ENCODE measurements at places on chromosomes 3 and 15.

GRCh38 chr15:67072958-67073357 is 7.6 kb downstream of the SMAD3 start:
- no peak for DNase-seq

GRCh38 chr3:151305060-151305774 is 11.4 kb downstream of the GPR87 start:
- DNase-seq = no peak

- DNase-seq = no peak
These were observed 1.8 kb upstream of the ZBTB38 start for GRCh38 chr3:141366285-141367037.

DNA sequence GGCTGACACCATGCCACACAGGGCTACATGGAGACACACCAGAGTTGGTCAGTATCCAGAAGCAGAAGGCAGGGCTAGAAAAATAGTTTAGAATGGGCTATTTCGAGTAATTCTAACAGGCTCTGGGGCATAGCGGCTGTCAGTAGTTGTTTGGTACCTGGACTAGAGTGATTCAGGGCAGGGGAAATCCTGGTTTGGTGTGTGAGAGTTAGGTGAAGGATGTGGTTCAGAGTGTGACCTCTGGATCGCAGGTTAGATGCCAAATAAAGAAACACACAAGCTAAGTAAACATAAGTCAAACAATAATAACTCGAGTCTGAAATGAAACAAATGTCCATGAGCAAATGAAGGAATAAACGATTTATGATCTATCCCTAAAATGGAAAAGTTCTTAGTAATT is 31.5 kb downstream of the CNTN3 start:
- no peak for DNase-seq

GRCh38 chr3:125085166-125085565 is 29.4 kb upstream of the HEG1 start:
- DNase-seq = no peak

GRCh38 chr15:92273723-92274122 is 120.0 kb upstream of the ST8SIA2 start:
- no peak for DNase-seq

DNA sequence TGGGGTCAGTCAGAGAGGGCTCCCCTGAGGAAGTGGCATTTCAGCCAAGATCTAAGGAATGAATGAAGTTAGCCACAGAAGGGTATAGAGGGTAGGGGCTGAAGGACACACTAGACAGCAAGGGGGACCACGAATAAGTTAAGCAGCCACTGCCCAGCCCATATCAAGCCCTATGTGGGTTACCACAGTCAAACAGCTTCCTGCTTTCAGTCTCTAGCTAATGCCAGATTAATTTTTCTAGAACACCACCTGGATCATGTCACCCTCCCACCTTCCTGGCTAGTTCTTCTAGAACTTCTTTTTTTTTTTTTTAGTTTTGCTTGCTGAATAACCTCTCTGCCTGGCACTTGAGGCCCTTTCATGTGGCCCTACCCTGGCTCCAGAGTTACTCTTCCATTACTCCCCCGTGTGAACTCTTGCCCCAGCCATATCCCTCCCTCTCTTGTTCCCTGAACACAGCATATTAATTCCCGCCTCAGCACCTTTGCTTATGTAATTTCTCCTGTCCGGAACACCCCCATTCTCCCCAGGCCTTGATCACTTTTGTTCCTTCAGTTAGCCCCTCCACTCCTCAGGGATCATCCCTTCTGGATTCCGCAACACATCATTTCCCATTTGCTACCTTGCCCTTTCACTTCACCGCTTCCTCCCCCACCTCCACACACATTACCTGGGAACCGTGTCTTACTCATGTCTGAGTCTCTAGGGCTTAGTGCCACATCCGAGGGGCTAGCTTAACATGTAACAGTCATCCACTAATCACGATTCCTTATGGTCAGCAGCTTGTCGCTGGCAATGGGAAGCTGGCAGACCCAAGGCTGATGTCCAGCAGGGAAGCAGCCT is 20.6 kb upstream of the BNC1 start:
- DNase-seq = no peak

DNA sequence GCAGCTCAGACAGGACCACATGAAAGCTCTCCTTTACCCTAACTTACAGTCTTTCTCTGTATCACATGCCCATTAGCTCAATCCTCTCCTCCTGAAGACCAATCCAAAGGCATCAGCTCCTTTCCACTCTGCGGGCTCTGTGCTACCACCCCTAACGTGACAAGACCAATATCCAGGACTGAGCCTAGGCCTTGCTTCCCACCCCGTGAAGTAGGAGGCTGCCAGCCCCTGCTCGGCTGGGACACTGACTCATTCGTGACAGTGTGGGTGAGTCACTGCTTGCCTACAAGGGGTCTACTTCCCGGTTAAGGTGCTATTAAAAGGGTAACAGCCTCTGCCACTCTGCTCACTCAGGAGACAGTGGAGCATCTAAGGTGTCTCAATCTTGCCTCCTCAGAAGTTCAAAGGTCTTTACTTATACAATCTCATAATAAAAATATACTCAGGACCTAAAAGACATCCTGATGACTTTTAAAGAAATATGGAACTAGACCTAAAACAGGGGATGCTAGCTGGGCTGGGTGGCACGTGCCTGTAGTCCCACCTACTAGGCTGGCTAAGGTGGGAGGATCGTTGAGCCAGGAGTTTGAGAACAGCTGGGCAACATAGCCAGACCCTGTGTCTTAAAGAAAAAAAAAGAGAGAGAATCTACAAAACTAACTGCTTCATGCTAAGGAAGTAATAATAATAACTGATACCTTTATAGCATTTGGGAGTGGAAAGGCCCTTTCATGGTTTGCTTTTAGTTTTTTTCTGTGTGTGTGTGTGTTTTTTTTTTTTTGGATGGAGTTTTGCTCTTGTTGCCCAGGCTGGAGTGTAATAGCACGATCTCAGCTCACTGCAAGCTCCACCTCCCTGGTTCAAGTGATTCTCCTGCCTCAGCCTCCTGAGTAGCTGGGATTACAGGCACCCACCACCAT is 55.0 kb downstream of the TMEM44 start:
- DNase-seq = no peak

GRCh38 chr15:70375586-70375985 is 277.9 kb upstream of the TLE3 start:
- no peak for DNase-seq

GRCh38 chr3:39592311-39593050 is 125.0 kb downstream of the MOBP start:
- no peak for DNase-seq

DNA sequence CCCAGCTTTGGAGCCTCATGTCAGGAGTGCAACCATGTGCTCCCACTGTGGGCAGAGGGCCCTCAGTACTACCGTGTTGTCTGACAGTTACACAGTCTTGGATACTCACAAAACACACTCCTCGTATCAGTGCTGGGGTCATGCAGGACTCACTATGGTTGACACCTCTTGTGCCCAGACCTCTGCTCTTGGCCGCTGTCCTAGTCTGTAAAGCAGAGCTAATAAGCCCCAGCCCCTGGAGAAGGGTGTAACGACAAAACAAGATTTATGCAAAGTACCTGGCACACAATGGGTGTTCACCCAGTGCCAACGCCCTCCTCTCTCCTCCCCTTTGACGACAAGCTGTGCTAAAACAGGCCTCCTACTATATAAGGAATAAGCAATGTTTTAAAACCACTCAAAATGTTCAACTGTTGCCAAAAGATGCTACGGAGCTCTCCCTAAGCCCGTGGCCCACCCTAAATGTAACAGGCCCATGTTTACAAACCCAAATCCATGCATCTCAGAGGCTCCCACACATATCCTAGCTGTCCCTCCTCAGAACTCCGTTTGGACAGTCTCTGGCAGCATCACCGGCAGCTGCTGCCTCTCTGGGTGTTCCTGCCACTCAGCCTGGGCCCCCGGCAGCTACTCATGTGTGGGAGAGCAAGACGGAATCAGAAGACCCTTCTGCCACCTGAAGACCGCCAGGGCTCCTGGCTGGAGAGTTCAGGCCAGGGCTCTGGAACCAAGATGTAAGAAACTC is 65.8 kb downstream of the MRPL46 start:
- DNase-seq = no peak

GRCh38 chr3:14231145-14231990 is 52.8 kb downstream of the LSM3 start:
- DNase-seq = no peak

- DNase-seq = no peak
These were observed 147.1 kb downstream of the NUP210 start for GRCh38 chr3:13272831-13273603.

GRCh38 chr15:101503296-101503599 is 13.7 kb upstream of the PCSK6 start:
- no peak for DNase-seq

DNA sequence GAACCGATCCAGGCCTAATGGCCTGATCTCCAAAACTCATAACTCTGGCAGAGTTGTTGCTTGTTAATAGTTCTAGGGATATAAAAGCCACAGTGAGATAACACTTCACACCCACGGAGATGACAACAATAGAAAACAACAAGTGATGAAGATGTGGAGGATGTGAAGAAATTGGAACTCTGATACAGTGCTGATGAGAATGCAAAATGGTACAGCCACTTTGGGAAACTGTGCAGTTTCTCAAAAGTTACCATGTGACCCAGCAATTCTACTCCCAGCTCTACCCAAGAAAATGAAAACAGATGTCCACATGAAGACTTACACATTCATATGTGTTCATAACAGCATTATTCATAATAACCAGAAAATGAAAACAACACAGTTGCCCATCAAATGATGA is 3.8 kb downstream of the CMTM7 start:
- DNase-seq = no peak

- DNase-seq = no peak
These were observed 12.9 kb downstream of the COMMD2 start for GRCh38 chr3:149739396-149739795.

- DNase-seq = no peak
These were observed 10.3 kb downstream of the TM4SF1 start for GRCh38 chr3:149366941-149367840.

DNA sequence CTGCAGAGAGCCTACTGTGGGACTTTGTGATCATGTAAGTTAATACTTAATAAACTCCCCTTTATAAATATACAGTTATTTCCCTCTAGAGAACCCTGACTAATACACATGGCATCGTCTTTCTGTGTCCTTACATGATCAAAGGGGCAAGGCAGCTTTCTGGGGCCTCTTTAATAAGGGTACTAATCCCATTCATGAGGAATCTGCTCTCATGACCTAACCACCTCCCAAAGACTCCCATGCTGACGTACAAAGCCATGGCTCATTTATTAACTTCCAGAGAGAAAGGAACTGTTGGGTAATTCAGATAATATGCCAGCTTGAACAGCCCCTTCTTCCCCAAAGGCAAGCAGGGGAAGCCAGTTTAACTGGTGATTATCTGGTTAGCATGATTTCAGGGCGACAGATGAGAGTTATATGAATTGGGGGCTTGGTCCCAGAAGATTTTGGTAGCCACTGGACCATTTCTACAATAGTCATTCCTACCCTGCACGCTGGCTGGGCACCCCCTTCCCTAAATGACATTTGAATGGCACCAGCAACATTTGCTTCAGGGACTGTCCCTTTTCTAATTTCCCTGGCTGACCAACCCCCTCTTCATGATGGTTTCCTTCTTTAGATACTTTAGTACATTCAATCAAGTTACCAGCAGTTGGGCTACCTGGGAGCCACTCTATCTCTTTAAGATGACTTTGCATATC is 83.6 kb upstream of the C3orf80 start:
- DNase-seq = no peak

GRCh38 chr3:24060055-24060454 is 115.0 kb downstream of the NR1D2 start:
- DNase-seq = no peak

DNA sequence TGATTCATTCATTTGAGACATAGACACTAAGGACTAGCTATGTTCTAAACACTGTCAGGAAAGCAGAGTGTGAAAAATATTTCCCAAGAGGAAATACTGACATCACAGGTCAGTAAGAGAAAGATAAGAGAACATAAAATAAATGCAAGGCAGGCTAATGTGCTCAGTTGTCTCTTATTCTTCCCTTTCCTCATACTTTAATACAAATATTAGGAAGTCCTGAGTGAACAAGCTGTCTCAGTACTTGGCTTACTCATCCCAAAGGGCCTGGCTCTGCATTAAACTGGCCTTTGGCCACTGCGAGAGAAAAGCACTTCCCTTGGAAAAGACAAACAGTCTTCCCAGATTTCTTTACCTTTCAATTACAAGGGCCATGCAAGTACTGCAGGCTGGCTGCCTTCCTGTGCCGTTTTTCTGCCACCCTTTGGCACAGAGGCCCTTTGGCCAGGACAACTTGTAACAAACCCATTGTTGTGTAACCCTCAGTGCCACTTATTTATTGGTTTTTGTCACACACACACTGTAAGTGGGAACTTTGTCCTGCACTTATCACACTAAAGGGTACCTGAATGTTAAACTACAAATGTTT is 31.7 kb downstream of the EDC3 start:
- DNase-seq = no peak

DNA sequence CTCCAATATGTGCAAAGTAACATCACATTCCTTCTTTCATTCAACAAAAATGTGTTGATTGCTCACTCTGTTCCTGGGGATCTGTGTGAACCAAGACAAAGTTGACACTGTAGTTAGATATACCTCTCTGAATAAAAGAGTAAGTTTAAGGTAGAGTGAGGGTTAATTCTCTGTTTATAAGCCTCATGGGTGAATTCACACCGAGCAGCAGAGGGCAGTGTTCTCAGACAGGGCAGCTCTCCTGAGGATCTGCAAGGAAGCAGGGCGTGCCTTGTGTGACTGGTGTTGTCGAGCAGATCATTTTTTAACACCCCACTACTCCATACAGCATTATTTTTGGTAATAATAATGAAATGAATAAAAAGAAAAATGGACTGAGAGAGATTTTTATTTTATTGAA is 34.4 kb downstream of the PAQR9 start:
- no peak for DNase-seq

Measured in stimulated activated CD4-positive, alpha-beta T cell treated with anti-CD3 and anti-CD28 coated beads, TNF-alpha, amount 100 ng/mL, for 24 hours (primary cell).